Activated CD8-positive, alpha-beta T cell treated with anti-CD3 and anti-CD28 coated beads, Interleukin-2, amount 10 ng/mL, durations not matched to agents 7 days and 5 days (primary cell): ENCODE measurements at places on chromosomes 12 and 14. TPM values are rescaled to one million over a fixed set of nuclear protein-coding genes. Genes with fewer than 3 reads are reported as not detected.

PDZRN4 gene
- not detected for total RNA-seq

ZNF385A gene
- total RNA-seq: 0.74 TPM

OAS3 gene
- total RNA-seq: 199 TPM

ERG28 gene
- 19.0 TPM for total RNA-seq

KLHDC1 gene
- 0.95 TPM for total RNA-seq

TMEM253 gene
- not detected for total RNA-seq

ATP6V1D gene
- 36.5 TPM for total RNA-seq

EEF1AKMT3 gene
- total RNA-seq: 3.1 TPM

GRCh38 chr14:74949859-74950573 lies 5.4 kb downstream of the PGF start:
- no peak for DNase-seq
- H3K27me3 ChIP-seq: no peaks in the 10 kb centered on the region
- no peak overlapping the region for H3K27ac ChIP-seq
- no peaks in the 10 kb centered on the region for H3K36me3 ChIP-seq

- H3K36me3 ChIP-seq: peaks cover 42% of the 10 kb centered on the region
- no peaks in the 10 kb centered on the region for H3K27me3 ChIP-seq
- DNase-seq: no peak
Measured at GRCh38 chr14:50828721-50829488, 2.1 kb downstream of the NIN start.

DNA sequence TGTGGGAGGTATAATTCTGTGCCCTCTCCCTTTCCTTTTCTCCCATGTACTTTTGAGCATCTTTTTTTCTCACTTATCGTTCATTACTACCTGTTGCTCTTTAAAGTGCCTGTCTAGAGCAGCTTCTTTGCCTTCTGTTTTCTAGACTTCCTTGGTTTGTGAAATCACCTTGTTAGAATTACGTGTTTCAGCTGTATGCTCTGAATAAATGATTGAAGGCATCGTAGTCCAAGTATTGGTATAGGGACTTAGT lies 1.3 kb downstream of the NEDD1 start:
- peaks cover 11% of the 10 kb centered on the region for H3K27me3 ChIP-seq
- H3K36me3 ChIP-seq: peaks cover 43% of the 10 kb centered on the region
- DNase-seq: no peak
- peak overlapping the region; percentile 99 for H3K27ac ChIP-seq
- H3K4me1 ChIP-seq: peaks cover 48% of the 10 kb centered on the region

DNA sequence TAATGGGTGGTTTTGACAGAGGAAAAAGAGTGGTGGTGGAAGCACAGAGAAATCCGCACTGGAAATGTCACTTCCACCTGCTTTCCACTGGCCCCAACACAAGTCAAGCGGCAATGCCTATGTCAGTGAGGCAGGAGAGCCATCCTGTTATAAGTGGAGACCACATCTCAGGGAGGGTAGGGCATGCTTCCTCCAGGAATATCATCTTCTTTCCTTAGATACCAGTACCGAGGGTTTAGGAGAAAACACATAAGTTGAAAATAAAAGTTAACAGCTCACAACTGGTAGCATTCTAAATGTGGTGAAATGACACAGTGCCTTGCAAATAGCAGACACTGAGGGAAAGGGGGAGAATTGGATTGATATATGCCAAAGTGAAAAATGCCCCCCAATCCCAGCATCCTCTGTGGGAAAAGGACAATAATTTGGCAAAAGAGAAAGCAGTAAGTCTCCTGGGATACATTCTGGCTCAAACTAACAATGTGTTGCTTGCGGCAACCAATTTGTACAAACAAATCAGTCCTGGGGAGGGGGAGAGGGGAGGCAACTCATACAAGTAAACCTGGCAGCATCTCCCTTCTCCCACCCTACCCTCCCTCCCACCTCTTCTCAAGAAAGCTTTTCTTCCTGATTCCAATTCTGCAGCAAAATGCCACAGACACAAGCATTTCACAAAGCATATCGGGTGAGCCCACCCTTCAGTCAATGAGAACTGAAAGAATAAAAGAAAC lies 57.1 kb downstream of the STON2 start:
- DNase-seq: no peak
- peaks cover 3% of the 10 kb centered on the region for H3K27me3 ChIP-seq
- no peak overlapping the region for H3K27ac ChIP-seq
- no peaks in the 10 kb centered on the region for H3K4me1 ChIP-seq

GRCh38 chr14:93033084-93033982 lies 82.4 kb downstream of the ITPK1 start:
- no peak for DNase-seq
- H3K36me3 ChIP-seq: peaks cover 3% of the 10 kb centered on the region
- peak overlapping the region; percentile 94 for H3K27ac ChIP-seq
- H3K4me1 ChIP-seq: peaks cover 45% of the 10 kb centered on the region

- H3K4me1 ChIP-seq: peaks cover 3% of the 10 kb centered on the region
- no peak for DNase-seq
- no peak overlapping the region for H3K27ac ChIP-seq
Measured at GRCh38 chr14:103897075-103897947, 30.9 kb upstream of the TDRD9 start.
